ENCODE measurements at places on chromosomes 6 and 20. TPM values are rescaled to one million over a fixed set of nuclear protein-coding genes. Genes with fewer than 3 reads are reported as not detected.

DNA sequence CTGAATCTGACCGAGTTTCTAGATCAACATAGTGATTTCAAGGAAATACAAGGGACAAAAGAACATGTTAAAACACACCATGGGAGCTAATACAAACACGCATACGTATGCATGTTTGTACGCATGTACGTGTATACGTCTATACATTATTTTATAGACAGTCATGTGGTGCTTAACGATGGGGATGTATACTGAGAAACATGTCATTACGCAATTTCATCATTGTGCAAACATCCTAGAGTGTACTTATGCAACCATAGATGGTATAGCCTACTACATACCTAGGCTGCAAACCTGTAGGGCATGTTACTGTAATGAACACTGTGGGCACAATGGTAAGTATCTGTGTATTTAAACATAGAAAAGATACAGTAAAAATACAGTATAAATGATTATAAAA lies 25.0 kb upstream of the NELFCD start:
- no peak for DNase-seq

- peak; percentile 88 for DNase-seq
Observed at GRCh38 chr6:138970856-138971425, 17.1 kb downstream of the REPS1 start.

GRCh38 chr6:128095362-128095761 lies 194.5 kb upstream of the THEMIS start:
- no peak for DNase-seq

DNA sequence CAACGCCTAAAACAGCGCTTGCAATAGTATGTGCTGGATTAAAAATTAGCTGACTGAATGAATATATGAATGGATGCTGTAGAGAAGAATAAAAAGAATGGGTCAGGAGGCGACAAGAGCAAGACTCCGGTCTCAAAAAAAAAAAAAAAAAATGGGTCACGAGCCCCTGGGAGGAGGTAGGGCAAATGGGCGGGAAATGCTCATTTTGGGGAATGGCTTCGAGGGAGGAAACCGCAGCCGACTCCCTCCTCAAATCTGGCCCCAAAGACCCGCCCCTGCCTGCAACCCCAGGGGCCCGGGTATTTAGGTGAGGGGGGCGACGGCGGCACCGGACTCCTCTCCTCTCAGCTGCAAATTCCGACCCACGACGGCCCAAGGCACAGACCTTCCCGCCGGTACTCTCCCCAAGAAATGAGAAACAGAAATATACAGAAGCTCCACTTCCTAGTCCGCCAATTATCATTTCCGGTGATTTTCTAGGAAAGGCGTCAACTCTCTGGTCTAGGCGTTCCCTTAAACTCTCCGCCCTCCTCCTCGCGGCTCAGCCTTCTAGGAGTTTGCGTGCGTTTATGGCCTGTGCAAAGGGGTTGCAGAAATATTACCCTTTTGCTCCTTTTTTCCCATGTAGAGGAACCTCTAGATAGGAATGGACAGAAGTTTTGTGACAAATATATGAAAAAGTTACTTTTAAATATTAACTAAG lies at the start of gene ZNF311:
Gene ZNF311, minus strand, starts transcription at position 133 of the 703 bp plus-strand sequence. CDS start 1,361 bp downstream, outside the sequence.
- DNase-seq, result peak; percentile 40

DNA sequence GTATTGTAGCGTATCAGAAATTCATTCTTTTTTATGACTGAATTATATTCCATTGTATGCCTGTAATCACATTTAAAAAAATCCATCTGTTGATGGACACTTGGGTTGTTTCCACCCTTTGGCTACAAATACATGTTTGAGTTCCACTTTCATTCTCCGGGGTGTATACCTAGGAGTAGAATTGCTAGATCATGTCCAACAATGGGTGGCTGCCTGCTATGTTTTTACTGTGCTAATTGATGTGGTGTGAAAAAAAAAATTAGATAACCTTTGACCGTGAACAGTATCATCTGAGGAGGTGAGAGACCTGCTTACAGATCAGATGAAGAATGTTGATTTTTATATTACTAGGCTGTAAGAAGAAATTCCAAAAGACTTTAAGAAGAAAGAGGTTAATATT lies 37.1 kb downstream of the TOP1 start:
- no peak for DNase-seq

GRCh38 chr6:25623879-25624278 lies 28.1 kb upstream of the SCGN start:
- no peak for DNase-seq

DNA sequence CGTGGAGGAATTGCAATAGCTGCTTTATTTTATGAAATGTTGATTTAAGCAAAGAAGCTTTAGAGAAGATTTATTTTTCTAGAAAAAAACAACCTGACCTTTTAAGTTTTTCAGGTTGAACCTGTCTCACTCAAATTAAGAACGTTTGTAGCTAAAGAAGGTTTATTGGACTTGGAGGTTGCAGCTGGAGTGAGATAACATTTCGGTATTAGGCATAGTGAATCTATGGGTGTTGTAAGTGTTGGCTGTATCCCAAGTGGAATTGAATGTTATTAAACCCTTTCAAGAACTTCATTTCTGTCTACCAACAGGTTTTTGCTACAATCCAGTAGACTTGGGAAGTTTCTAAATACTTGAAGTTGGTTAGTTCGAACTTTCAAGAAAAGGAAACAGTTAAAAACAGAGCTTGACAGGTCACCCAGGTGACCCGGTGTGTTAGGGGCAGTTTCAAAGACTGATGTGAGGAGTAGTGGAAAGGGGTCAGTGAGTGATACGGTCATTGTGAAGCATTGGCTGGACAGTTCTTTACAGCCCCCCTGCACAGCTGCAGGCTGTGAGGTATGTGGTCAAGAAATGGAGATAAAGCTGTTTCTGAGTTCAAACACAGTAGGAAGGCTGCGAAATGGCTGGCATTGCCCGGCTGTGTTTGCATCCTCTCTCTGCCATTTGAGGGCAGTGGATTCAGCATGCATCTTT lies 2.4 kb upstream of the TBCC start:
- DNase-seq, result no peak

GRCh38 chr6:21045135-21045700 lies 511.0 kb downstream of the CDKAL1 start:
- DNase-seq, result no peak

- no peak for DNase-seq
Observed at GRCh38 chr20:41191562-41192500, 54.5 kb downstream of the PLCG1 start.

- no peak for DNase-seq
Observed at GRCh38 chr20:7585126-7585679, 355.1 kb downstream of the HAO1 start.

DNA sequence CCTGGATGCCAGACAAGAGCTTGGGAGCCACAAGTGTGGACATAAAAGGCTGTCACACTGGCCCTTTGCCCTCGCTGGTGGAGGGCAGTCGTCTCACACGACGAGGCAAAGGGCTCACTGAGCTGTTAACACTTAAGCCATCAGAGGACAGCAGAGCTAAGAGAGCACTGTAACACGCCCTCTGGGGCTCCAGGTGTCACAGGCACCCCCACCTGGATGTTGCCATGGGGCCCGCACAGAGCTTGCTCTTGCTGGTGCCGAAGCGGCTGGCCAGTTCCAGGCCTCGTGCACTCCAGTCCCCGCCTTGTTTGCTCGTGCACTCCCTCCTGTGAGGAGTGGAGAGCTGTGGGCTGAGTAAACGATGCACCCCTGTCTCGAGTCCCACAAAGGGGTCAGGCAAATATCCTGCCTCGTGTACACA lies 37.4 kb downstream of the SLC35D3 start:
- no peak for DNase-seq

DNA sequence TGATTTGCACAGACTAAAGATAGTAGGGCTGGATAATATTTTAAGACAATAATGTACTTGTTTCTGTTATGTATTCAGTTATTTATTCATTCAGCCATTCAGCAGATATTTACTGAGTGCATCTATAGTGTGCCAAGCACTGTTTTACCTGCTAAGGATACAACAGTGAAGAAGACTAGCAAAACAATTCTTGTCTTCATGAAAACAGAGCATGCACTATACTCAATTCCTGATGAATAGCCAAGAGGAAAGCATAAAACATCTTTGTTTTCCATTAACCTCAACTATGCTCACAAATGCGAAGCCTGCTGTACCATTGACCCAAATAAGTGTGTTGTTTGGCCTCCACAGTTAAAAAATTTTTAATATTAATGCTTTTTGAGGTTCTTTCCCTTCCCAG lies 436.7 kb downstream of the BCKDHB start:
- no peak for DNase-seq

DNA sequence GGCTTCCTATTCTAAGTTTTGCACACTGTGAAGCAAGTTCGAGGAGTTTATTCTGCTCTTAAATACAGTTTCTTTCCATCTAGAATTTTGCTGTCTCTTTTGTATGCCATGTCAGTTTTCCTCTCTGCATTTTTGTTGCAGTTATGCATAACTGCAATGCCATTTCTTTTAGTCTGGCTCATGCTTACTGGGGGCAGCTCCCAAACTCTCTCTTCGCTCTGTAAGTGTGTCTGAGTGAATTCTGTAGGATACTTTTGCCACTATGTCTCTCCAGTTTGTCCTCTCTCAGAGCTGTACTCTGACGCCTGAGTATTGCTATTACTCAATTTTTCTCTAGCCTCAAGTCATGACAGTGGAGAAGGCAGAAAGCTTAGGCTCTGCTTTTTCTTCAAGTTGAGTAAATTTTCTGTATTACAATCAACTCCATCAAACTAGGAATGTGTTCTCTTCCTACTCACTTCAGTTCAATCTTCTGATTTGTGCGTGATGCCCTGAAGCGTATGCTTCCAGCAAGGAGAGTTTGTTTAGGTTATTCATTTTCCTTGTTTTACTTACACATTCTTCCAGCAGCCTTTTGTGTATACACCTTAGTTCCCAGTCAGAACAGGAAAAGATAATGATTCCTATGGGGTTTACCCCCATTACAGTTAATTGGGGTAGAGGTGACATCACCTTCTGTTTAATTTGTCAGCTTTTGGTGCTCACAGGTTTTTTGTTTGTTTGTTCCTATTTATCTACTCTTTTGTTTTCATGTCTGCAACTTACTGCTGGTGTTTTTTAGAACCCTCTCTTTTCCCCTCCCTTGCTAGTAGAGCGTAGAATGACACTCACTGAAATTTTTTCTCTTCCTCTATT lies 430.9 kb downstream of the BCKDHB start:
- no peak for DNase-seq

DNA sequence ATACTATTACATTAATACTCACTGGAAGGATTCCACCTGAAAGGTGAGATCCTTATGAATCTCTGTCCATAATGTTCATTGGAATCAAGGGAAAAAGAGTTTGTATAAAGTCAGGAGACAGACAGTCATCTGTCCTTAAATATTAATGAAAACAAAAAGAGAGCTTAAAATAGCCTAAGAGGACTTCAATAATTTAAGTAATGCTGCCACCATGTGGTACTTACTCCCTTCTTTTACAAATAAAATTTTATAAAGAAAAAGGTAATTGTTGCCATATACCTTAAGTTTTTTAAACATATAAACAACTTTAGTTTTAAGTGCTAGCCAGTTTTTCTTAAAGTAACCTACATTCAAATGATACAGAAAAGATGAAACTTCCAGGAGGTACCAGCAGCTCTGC lies 5.1 kb downstream of the BLOC1S5 start:
- DNase-seq, result peak; percentile 65

DNA sequence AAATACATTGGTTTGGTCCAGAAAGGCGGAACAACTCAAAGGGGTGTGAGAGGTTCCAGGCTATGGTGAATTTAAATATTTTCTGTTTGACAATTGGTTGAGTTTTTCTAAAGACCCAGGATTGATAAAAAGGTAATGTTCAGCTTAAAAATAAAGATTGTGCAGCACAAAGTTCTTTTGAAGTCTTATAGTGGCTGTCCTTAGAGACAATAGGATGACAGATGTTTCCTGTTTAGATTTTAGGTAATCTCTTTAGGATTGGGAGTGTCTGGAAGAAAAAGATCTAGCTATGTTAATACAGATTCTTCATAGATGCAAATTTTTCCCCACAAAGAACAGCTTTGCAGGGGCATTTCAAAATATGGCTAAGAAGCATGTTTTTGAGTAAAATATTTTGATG lies 119.7 kb downstream of the GRIK2 start:
- no peak for DNase-seq

GRCh38 chr20:21609981-21610380 lies 95.5 kb upstream of the PAX1 start:
- DNase-seq, result no peak

DNA sequence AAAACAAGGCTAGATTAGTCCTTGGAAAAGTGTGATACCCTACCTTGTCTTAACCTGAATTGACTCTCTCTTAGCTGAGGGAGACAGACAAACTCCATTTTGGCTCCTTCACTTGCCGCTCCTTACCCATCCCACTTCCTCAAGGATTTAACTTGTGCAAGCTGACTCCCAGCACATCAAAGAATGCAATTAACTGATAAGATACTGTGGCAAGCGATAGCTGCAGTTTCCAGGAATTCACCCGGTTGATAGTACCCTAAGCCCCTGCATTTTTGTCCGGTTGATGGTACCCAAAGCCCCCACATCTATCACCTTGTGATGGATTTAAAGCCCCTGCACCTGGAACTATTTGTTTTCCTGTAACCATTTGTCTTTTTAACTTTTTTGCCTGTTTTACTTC lies 1.9 kb upstream of the SERINC3 start:
- DNase-seq, result no peak

GRCh38 chr6:149614337-149614736 lies 34.2 kb downstream of the KATNA1 start:
- no peak for DNase-seq

DNA sequence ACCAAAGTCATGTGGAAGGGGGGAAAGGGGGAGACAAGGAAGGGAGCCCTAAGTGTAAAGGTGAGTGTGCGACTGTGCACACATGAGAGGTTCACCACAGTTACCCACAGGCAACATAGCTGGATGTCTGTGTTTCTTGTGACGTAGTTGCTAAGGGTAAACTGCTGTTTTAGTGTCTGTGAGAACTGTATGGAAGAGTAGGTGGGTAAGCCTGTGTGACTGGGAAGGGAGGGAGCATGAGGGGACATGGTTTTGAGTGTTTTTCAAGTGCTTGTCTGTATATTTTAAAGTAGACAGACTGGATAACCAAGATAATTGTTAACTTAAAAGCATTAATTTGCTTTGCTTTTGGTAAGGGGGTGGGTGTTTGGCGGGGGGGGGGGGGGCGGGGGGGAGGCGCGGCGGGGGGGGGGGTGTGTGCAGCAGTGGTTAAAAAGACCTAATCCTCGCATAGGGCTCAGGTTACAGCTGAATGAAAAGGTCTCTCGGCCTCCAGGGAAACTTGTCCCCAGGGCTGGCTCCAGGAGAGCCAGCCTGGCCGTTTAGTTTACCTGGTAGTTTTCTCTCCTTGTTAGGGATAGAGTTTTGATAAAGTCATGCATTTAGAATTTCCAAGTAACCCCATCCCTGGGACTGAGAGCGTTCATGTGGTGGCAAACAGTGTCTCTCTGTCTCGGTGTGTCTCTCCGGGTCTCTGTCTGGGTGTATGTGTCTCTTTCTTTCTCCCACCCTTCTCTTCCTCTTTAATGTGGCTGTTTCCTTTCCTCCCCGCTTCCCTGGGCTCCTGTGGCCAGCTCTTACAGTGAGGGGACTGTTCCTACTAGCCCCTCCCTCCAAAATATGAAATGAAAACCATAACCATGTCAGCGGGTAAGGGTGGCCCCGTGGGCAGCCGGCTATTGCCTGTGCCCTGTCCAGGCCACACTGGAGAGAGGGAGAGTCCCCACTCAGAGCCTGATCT lies 3.4 kb downstream of the SCUBE3 start:
- no peak for DNase-seq

GRCh38 chr20:53657279-53657678 lies 63.6 kb upstream of the ZNF217 start:
- no peak for DNase-seq

- no peak for DNase-seq
Observed at GRCh38 chr6:75466636-75467035, 27.0 kb downstream of the FILIP1 start.

GRCh38 chr20:44075191-44075949 lies 111.6 kb downstream of the JPH2 start:
- DNase-seq, result no peak

ZNF318 gene
- total RNA-seq, result 4.0 TPM

TMEM151B gene
- total RNA-seq, result not detected

OLIG3 gene
- total RNA-seq, result not detected

CLPSL1 gene
- not detected for total RNA-seq

All from dermis microvascular lymphatic vessel endothelial cell (primary cell).